Activated CD4-positive, alpha-beta T cell treated with anti-CD3 and anti-CD28 coated beads for 48 hours (primary cell): ENCODE measurements at places on chromosomes 12 and 14.

DNA sequence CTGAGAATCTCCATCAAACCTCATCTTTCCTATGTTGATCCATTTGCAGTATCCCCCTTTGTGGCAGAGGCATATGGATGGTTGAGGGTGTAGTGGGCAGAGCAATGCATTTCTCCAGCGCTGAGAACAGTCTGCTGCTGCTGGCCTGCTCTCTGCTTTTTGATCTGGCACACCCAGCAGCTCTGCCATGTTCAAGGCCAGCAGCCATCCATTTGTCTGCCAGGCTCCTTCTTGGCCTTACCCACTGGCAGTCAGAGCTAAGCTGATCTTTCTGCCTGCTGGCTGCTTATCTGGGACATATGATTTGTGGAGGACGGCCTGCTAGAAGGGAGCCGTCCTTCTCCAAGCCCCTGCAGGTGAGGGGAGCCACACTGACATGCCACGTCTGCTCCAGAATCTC is 17.0 kb downstream of the NPC2 start:
- DNase-seq, result no peak

DNA sequence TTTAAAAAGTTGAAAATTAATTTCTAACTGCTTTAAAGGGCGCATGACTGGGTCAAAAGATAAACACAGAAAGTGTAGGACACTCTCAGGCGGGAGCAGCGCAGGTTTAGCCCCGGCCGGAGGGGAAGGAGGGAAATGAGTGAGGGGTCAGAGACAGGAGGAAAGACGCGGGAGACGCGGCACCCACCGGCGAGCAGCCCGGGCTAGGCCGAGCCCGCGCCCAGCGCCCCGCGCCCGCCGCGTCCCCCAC is 591 bp downstream of the GXYLT1 start:
- no peak for DNase-seq

DNA sequence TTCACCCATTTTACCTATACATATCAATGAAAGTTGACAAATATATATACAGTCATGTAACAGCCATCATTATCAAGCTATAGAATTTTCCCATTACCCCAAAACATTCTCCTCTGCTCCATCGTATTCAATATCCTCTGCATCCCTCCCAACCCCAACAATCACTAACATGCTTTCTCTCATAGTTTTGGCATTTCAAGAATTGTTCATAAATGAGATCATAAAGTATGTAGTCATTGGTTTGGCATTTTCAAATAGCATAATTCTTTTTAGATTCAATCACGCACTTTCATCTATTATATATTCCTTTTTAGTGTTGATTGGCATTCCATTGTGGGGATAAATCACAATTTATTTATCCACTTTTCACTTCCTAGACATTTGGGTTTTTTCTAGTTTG is 866.0 kb upstream of the TMEM132C start:
- DNase-seq, result no peak

DNA sequence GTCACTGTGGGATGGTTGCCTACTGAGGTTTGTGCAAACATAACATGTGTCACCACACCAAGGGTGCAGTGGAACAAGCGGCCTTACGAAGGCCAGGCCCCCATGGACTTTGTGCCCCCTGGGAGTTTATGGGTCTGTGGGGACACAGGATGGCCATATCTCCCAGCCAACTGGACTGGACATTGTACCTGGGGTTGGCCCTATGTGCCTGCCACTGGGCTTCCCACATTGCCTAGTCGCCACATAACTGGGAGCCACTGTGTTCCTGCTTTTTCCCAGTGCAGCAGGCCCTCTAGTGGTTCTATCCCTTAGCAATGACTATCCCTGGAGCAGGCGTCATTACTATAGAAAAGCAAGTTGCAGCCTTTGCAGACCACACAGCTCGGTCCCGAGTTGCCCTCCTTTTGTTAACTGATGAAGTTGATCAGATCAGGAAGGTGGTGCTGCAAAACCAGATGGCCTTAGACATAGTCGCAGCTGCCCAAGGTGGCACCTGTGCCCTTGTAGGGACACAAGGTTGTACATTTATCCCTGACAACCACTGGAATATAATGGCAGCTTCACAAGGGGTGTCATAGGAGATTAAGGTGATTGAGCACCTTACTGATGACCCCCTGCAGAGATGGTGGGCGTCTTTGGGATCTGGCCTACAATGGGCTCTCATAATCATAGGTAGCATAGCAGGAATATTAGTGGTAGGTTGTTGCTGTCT is 15.2 kb upstream of the RNASE12 start:
- DNase-seq, result no peak

GRCh38 chr14:75281654-75282019 is 3.0 kb downstream of the FOS start:
- no peak for DNase-seq
